MV-4-11 (cell line): ENCODE measurements at places on chromosomes 1 and 21.
A peak's percentile ranks its signal among the peaks of the same experiment; 100 is the strongest.

DNA sequence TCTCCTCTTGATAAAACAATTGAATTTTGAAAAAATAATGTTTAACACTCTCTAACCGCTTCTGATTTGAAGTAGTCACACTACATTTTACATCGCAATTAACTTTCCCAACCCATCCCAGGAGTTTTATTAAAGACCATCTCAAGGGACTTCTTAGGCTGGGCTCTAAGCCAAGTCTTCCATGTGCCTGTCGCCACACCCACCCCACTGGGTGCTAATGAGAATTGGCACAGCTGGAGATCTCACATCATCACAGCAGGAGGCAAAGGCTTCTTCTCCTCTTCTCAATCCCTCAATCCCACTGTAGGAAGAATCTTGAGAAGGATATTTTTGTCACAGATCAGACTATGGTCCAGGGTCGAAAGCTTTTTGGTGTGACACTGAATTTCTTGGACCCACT, 328.9 kb downstream of the NUF2 start:
- DNase-seq: no peak

DNA sequence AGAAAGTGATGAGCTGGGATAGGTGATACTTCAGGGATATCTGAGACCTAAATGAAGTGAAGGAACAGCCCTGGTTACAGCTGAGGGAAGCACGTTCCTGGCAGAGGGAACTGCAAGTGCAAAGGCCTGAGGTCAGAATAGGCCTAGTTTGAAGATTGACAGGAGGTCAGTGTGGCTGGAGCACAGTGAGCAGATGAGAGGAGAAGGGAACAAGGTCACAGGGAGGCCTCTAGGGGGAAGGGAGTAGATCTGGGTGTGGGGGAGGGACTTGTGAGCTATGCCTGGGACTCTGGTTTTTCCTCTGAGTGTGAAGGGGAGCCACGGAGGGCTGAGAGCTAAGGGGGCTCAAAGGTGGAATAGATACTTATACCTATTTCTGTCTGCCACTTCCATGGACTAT, 736.4 kb downstream of the MATN1 start:
- peak; percentile 69 for DNase-seq

DNA sequence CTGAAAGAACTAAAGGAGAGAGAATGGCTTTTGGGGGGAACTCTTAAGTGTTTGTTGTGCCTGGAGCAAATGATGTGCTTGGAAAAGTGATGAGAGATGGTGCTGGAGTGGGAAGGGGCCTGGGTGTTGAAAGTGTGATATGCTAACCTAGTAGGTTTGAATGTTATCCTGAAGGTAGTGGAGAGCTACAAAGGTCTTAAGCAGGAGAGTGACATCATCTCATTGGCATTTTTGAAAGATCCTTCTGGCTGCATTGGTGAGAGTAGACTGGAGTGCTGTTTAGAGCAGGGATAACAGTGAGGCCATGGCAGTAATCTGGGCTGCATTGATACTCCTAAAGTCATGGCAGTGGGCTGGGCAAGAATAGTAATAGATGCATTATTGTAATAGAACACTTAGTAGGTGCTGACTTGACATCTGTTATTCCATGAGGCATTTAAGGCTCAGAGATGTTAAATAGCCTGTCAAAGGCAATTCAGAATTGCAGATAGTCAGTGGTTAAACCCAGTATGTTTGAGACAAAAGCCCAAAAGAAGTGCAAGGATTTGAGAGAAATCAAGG, 44.5 kb downstream of the MDM4 start:
- no peak for DNase-seq

GRCh38 chr1:88441022-88441421, 243.1 kb upstream of the PKN2 start:
- DNase-seq: no peak

GRCh38 chr1:185104083-185104482, 52.7 kb downstream of the TRMT1L start:
- no peak for DNase-seq

DNA sequence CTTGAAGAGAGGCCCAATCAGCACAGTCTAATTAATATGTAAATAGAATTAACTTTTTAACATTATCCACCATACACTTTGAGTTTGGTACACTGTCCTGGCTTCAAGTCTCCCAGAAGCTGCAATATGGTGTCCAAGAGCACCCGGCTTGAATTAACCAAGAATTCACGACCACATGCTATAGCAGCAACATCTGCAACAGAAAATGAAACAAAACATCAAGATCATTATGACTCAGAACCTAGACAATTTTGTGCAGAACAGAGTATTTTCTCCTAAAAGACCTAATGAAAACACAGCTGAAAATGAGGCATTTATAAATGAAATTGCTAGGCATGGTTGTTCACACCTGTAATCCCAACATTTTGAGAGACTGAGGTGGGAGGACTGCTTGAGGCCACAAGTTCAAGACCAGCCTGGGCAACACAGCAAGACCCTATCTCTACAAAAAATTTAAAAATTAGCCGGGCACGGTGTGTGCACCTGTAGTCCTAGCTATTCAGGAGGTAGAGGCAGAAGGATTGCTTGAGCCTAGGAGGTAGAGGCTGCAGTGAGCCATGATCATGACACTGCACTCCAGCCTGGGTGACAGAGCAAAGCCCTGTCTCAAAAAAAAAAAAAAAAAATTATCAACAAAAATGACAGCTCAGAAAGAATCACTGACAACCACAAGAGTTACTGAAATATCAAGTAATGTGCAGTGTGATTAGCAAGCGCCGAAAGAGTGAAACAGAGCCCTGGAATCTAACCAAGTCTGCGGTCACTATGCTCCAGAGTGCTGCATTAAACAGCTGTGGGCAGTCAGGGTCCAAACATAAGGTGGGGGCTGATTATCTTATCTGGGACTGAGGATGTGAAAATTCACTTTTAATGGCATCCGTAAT, 45.3 kb downstream of the HSF2BP start:
- DNase-seq: peak; percentile 1

DNA sequence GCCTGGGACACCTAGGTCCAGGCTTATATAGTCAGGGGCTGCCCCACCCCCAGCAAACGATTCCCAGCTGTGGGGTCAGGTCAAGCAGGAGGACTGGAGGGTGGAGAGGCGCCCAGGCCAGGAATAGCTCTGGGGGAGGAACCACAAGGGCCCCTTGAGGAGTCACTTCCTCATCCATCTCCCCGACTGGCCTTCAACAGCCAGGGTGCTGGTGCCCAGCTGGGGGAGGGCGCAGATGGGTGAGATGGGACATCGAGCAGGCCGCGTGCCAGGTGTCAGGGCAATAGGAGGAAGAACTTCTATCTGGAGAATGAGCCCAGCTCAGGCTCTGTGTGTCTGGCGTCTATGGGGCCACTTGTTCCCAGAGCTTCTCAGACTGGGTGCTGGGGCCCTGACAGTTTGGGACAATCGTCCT, 208 bp upstream of the MYBPH start:
- DNase-seq: peak; percentile 99

DNA sequence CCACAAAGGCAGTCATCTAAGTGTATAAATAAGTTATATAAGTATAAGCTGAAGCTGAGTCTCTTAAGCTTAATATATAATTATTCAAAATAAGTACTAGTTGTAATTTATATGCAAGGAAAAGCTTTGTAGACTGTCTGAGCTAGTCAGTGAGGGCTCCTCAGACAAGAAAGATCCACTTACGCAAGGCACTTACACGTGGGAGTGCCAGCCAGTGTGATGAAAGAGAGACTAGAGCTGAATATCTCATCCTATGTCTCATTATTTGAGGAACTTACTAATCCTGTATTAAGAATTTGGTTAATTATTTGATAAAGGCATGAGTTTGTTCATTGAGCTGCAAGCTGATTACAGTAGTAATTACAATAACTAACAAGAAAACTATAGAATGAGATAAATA, 146.9 kb downstream of the PDE4B start:
- DNase-seq: peak; percentile 68

DNA sequence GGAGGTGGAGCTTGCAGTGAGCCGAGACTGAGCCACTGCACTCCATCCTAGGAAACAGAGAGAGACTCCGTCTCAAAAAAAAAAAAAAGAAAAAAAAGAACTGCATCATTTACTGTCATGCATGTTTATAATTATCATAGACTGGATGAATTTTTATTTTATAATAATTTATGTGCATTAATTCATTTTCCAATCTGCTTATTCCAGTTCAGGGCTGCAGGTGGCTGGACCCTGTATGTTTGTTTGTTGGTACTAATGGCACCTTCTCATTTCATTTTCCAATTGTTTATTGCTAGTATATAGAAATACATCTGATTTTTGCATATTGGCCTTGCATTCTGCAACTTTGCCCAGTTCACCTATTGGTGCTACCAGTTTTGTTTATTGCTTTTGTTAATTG, 19.0 kb upstream of the SOX13 start:
- DNase-seq: no peak

DNA sequence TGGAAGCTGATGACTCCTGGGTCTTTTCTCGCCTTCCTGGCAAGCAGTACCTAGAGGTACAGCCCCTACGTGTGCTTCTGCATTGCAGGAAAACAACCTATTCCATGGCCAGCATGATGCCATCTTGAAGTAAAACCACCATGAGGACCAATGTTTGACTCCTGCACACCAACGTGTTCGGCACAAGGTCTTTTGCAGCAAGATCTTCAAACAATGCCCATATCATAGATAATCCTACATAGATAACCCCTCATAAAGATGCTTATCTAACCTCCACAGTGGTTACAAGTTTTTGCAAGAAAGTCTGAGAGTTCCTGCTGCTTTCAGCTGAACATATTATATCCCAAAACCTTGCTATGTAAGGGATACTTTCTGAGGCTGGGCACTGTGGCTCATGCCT, 141.1 kb upstream of the MAP1LC3C start:
- no peak for DNase-seq

DNA sequence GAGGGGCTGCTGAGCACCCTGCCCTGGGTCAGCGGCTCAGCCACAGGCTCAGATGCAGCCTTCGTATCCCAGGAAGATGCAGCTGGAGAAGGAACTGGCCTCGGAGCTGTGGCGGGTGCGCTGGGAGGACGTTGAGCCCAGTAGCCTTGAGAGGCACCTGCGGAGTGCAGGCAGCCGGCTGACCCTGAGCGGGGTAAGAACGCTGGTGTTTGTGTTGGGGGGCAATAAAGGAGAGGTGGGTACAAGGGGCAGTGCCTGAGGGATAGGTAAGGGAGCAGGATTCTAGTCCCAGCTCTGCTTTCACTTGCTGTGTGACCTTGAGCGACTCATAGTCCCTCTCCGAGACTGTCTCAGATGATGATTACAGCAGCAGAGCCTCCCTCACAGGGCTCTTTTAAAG, 6.4 kb downstream of the NPR1 start:
- DNase-seq: no peak

GRCh38 chr1:157952601-157953000, 40.8 kb upstream of the KIRREL1 start:
- no peak for DNase-seq

GRCh38 chr1:110321846-110322245, 17.3 kb upstream of the RBM15 start:
- DNase-seq: no peak

DNA sequence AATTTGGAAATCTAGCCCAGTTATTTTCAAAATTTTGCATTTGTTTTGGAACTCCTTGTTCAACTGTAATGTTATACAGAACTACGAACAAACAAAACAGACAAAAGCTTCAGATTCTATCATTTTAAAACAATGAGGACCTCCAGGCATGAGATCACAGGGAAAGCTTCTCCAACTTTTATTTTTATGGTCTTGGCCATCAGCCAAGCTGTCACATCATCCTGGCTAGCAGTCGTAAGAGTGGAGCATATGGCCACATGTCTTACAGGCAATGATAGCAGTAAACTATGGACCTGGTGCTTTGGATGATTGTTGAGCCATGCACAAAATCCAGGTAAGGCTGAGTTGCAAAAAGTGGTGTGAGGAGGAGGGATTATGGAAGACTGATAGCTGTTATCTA, 299.6 kb downstream of the LMX1A start:
- no peak for DNase-seq

DNA sequence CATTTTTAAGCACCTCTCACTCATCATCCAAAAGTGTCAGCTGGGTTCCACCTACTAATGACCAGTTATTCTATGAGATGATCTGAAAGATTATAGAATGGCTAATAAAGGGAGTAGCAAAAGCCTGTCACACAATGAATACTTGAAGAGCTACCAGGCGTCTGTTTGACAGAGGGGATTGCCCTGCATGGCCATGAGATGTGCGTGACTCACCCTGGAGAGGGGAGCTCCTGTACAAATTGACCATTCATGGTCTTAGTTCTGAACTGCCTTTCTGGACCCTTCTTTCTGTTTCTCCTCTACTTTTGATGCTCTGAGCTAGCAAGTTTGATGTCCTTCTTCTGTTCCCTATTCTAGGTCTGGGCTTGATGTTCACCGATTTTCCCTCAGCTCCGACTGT, 85.2 kb upstream of the ABCD3 start:
- no peak for DNase-seq

DNA sequence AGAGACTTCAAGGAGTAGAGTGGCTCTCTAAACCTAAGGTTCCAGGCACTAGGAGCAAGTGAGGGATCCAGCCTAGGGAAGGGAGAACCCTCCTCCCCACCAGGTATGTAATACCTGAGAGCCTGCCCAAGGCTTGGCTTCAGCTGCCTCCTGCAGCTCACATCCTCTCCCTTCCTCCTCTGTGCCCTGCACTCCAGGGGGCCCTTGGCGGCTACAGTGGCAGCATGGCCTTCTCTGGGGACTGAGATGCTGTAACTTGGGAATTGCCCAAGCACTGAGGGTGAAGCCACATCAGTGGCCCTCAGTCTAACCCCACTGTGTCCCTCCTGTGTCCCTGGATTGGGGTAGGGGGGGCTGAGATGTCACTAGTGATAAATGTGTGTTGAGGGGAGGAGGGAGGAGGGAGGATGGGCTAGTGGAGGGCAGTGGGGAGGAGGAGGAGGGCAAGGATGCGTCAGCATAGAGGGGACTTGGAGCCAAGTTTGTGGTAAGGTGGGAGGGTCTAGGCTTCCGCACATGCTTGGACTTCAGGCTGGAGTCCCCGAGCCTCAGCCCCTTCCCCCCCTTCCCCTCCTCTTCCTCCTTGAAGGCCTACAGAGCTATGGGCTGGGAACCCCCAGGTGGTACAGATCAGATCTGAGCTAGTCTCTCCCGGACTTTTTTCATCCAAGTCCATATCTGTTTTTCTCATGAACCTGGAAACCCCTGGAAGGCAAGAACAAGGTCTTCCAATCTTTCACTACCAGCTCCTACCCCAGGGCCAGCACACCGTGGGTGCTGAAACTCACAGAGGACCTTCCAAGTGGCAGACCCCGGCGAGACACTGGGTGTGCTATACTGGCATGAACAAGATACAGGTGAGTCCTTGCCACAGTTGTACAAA, 17.5 kb downstream of the COL9A2 start:
- no peak for DNase-seq

GRCh38 chr1:201912832-201913231, 24.1 kb downstream of the SHISA4 start:
- no peak for DNase-seq
